ENCODE measurements at places on chromosomes 4 and X.

- no peak for DNase-seq
Observed at GRCh38 chrX:95903490-95903889, 781.2 kb upstream of the DIAPH2 start.

DNA sequence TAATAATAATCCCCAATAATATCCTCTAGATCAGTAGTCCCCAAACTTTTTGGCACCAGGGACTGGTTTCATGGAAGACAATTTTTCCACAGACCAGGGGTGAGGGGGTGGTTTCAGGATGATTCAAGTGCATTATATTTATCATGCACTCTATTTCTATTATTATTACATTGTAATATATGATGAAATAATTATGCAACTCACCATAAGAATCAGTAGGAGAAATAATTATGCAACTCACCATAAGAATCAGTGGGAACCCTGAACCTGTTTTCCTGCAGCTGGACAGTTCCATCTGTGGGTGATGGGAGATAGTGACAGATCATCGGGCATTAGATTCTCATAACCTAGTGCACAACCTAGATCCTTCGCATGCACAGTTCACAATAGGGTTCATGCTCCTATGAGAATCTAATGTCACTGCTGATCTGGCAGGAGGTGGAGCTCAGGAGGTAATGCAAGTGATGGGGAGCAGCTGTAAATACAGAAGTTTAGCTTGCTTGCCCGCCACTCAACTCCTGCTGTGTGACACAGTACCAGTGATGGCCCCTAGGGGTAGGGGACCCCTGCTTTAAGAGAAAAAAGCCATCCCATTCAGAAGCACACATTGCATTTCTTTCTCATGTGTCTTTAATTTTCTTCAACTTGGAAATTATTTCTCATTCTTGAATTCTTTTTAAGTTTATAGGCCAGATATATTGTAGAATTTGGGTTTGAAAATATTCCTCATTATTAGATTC lies 16.0 kb upstream of the SH3RF1 start:
- no peak for DNase-seq

DNA sequence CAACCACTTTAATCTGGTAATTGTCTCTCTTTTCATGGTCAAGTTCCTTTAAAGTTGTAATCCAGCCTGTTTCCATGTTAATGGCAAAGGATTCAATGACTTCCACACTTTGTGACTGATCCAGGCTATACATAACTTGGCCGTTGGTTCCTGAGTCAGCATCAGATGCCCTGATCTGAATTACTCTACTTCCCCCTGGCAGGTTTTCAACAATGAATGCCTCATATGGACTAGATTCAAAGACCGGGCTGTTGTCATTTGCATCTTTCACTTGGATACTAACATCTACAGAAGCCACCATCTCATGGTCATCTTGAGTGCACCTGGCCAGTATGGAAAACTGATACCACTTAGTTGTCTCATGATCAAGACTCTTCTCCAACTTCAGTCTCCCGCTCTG lies 62.6 kb upstream of the MTNR1A start:
- DNase-seq = no peak

- DNase-seq = no peak
Observed at GRCh38 chr4:71270901-71271300, 67.9 kb upstream of the SLC4A4 start.

DNA sequence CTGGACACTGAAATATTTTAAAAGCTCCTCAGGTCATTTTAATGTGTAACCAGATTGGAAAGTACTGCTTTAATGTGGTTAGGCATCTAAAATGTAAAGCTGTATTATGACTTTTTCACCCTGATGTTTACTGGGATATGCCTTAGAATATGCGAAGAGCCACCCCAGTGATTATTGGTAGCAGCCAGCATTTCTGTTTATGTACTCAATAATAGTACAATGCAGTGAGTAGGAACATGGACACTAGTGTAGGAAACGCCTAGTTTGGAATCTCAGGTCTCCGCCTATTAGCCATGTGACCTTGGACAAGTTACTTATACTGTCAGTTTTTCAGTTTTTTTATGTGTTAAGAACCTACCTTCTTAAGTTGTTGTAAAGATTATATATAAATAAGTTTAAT lies 446.0 kb upstream of the PITX2 start:
- no peak for DNase-seq

DNA sequence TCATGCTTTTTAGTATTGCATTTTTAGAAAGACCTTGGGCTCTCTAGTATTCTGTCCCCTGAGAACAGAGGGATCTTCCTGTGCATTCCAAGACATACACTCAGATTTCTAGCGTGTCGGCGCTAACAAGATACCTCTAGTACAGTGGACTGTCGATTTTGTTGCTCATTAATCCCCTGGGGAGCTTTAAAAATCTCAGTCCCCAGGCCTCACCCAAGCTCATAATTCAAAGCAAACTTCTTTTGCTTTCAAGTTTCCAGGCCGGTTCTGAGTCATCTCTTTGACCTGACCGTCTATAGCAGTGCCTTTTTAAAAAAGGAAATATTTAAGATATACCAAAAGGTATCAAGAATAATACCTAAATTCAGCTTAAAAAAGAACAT lies 137.0 kb downstream of the AMMECR1 start:
- DNase-seq = no peak

GRCh38 chrX:124506066-124506465 lies 159.7 kb downstream of the SH2D1A start:
- DNase-seq = no peak

DNA sequence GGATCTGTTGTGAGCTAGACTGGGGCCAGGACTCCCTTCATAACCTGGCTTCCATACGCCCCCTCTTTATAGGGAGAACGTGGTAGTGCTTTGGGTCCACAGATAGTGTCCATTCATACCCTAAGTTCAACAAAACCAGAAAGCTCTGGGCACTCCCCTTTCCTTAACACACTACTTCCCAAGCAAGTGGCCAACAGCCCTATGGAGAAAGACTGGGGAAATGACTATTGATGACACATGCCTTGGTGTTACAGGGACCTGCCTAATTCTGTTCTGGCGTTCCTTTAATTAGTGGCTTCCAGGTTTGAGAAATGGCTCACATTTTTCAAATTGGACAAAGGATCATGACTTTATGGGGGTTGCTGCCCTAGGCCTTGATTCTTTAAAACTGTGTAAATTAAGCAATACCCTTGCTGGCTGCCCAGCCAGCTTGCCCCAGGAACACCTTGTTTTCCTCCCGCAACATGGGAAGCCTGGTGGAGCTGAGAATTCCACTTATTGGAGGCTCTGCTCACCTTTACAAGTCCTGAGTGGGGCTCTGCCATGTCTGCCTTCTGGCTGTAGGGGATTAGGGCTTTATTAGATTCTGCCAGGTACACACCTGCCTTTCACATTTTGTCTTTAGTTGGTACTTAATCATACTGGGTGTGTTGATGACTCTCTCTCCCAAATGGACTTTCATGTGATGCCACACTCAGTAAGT lies 61.1 kb downstream of the RGS12 start:
- DNase-seq = no peak

GRCh38 chr4:2154215-2154740 lies 87.6 kb downstream of the HAUS3 start:
- no peak for DNase-seq

GRCh38 chr4:103904123-103904522 lies 184.3 kb upstream of the TACR3 start:
- no peak for DNase-seq

DNA sequence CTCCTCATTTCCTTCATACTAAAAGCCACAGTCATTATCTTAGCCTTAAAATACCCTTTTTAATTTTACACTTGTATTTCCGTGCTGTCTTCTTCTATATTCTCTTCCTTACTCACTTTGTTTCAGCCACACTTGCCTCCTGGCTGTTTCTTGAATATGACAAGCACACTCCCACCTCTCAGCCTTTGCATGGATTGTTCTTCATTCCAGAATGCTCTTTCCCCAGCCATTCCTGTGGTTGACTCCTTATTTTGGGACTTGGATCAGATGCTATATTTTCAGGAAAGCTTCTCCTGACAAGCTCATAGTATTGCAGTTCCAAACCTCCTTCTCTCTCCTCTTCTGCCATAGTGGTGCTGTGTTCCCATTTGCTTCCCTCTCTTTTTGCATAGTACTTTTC lies 291.3 kb downstream of the PDHA2 start:
- no peak for DNase-seq

- DNase-seq = no peak
Observed at GRCh38 chrX:69085151-69085550, 80.1 kb downstream of the PJA1 start.

DNA sequence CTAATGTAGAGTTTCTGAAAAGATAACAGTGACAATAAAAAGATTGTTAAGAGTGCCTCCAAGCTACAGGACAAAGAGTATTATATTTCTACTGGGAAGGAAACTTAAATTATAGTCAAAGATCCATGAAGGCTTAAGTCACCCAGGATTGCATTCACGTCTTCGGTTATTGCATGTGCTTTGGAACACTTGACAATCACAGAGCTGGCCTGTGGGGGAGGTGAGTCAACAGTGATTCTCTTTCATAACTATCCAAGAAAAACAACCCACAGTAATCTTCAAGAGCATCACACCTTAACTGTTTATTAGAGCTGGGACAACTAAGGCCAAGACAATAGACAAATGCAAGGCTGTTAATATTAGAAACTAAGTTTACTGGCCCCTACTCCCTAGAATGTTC lies 40.3 kb downstream of the PDGFC start:
- no peak for DNase-seq

- DNase-seq = no peak
Observed at GRCh38 chr4:104930298-104930697, 216.4 kb upstream of the TET2 start.

DNA sequence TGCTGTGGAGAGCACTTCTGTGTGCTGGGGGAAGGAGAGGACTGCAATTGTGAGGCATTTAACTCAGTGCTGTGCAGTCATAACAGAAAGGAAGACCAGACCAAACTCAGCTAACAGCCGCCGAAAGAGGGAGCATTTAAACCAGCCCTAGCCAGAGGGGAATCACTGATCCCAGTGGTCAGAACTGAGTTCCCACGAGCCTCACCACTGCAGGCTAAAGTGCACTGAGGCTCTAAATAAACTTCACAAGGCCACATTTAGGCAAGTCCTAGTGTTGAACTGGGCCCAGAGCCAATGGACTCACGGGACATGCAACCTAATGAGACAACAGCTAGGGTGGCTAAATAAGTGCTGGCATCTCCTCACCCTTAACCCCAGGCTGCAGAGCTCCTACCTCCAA lies 20.4 kb downstream of the IQCM start:
- DNase-seq = peak; percentile 60
